T-helper 1 cell (primary cell): ENCODE measurements at places on chromosomes 3 and 15.

DNA sequence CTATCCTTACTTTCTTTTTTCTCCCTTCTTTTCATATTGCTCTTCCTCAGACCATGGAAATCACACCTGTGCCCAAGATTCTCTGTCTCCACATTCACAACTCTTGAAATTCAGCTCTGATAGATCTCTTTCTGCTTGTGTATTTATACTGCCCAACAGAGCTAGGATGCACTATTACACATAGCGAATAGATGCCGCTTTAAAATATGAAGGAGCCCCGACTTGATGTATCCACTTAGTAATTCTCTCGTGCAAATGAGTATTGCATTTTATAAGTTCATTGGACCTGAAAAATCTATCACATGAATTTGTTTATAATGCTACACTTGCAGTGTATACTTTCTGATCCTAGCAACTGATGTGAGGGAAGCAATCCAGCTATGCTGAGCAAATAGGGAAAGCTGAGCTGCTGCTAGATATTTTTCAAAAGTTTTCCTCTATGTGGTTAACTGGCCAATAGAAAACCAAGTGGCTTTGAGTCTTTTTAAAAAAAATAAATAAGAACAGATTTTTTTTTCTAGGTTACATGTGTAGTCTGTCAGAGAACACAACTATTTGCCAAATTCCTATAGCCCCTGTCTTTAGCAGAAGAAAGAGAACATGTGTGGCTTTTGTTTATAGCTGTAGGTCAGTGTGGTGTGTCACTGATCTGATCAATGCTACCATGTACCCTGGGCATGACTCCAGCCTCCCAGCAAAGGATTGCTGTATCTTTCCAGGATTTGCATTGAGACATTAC, 64.3 kb upstream of the LEKR1 start:
- DNase-seq, result no peak

DNA sequence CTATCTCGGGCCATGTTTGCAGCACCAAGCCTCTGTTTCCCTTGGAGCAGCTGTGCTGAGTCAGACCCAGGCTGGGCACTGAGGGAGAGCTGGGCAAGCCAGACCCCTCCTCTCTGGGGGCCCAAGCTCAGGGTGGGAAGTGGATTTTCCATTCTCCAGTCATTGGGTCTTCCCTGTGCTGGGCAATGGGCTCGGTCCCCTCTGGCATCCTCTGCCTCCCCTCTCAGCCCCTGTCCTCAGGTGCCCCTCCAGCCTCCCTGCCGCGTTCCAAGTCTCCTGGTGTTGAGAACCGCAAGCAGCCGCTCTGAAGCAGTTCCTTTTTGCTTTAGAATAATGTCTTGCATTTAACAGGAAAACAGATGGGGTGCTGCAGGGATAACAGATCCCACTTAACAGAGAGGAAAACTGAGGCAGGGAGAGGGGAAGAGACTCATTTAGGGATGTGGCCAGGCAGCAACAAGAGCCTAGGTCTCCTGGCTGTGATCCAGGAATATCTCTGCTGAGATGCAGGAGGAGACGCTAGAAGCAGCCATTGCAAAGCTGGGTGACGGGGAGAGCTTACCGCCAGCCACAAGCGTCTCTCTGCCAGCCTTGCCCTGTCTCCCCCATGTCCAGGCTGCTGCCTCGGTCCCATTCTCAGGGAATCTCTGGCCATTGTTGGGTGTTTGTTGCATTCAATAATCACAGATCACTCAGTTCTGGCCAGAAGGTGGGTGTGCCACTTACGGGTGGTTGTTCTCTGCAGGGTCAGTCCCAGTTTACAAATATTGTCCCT, 1.2 kb downstream of the RHO start:
- DNase-seq, result no peak

- no peak for DNase-seq
These were observed 55.0 kb downstream of the FLNB start for GRCh38 chr3:58063022-58063815.

GRCh38 chr15:72786676-72787345, 3.3 kb upstream of the ADPGK start:
- no peak for DNase-seq

DNA sequence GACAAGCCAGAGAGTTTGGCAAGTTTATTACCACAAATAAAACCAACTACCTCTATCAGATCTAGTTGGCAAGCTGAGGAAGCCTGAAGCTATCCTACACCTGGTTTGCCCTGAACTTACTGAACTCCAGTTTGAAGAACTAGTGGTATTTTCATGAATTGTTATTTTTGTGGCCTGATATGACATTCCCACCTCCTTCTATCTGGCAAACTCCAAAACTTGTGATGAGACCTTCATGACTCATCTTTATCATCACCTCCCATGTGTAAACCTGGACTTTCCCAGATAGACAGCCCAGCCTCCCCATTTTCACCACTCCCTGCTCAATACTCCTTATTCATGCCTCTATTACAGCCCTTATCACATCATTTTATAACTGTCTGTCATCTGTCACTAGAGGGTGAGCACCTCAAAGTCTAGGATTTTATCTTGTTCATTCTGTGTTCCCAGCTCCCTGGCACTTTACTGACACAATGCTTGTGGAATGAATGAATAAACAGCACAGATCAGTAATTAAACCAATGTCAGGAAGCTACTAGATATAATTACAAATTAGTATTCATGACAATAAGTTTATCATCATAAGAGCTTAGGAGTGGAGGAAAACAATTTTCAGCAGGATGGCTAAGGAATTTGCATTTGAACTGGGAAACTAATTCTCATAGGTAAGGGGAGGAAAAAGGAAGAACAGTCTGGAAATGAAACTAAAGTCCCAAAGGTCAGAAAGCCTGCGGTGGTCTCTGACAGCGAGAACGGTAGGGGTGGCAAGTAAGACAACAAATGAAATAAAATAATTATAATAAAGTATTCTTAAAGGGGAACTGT, 13.2 kb upstream of the TRANK1 start:
- DNase-seq, result no peak

DNA sequence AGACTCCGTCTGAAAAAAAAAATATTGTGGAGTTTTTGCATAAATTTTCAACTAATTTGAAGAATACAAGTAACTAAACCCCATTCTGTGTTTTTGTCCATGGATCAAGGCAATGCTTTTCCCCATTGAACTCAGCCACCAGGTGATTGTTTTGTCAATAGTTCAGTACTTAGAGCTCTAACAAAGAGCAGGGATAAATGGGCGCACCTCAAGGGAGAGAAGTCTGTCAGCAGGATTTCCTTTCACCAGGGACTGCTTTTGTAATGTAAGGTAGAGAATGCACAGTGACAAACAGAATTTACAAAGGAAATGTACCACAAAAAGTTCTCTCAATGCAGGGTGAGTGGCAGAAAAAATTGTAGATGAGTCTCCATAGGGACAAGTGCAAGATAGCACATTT, 10.8 kb upstream of the ATP13A5 start:
- DNase-seq, result no peak

GRCh38 chr3:117631781-117632180, 922.2 kb downstream of the TUSC7 start:
- DNase-seq, result no peak
